Stimulated activated CD8-positive, alpha-beta memory T cell treated with anti-CD3 and anti-CD28 coated beads, Interleukin-2, amount 100 ng/mL, for 1 hour (primary cell): ENCODE measurements at places on chromosomes 6 and 20.

DNA sequence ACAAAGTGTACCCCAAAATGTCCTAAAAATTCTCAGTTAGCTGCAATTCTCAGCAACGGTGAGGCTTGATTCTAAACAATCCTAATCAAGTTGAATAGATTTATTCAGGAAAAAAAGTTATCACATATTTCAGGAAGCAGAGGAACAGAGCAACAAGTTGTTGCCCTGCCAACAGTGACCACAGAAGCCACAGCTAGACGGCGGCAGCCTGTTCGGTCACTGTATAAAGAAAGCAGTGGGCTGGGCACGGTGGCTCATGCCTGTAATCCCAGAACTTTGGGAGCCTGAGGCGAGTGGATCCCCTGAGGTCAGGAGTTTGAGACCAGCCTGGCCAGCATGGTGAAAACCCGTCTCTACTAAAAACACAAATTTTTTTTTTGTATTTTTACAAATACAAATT lies 171.2 kb upstream of the BMP5 start:
- no peak for DNase-seq

- no peak for DNase-seq
Observed at GRCh38 chr6:79544939-79545450, 7.8 kb upstream of the LCA5 start.

DNA sequence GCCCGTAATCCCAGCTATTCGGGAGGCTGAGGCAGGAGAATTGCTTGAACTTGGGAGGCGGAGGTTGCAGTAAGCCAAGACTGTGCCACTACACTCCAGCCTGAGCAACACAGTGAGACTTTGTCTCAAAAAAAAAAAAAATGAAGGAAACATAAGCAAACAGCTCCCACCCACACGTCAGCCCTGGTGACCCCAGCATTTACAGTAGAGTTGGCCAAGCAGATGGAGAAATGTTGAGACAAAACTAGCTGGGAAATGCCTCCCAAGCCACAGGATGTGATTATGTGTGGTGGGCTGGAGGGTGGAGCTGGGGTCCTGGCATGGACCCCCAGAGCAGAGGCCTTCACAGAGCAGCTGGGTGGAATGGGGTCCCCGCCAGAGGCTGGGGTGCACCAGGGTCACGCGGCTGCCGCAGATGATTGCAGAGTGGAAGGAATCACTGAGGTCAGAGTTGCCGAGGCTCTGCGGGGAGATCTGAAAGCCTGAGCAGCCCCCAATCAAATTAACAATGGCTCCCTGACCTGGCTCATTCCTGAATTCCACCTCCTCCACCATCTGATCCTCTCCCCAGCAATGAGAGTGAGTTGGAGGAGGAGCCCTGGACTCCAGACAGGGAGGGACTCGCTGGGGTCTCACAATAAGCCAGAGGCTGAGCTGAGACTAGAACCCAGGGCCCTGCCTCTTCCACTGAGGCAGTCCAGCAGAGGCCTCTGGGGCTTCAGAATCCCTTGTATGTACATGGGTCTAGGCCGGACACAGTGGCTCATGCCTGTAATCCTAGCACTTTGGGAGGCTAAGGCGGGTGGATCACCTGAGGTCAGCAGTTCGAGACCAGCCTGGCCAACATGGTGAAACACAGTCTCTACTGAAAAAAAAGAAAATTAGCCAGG lies 34.7 kb upstream of the TGM2 start:
- DNase-seq: no peak

DNA sequence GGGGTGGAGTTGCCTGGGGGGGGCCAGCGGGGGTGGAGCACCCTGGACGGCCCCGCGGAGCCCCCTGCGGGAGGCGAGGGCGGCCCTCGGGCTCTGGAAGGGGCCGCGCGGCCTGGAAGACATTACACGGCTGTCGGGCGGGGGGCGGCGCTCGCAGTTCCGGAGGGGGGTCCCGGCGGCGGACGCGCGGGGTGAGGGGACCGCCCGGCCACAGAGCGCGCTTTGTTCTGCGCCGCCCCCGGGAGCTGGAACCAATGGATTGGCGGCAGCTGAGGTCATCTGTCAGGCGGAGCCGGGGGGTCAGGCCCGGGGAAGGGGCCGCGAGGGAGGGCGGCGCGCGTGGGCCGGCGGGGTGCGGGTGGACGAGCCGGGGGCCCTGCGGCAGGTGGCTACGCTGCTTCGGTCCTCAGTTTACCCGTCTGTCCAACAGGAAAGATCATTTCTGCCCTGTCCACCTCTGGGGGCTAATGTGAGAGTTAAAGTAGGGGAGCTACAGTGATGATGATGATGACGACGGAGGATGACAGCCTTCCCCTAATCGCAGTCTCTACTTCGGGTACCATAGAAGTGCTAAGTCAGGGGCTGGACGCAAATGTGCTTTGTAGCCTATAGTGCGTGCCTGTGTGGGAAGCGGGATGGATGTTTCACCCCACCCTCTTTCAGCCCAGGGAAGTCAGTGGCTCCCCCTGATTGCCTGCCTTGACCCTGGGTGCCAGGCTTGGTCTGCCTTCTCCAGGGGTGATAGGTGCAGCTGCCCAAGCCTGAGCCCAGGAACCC lies 10.4 kb downstream of the SRXN1 start:
- no peak for DNase-seq

- no peak for DNase-seq
Observed at GRCh38 chr20:21575981-21576740, 62.3 kb upstream of the NKX2-2 start.

GRCh38 chr6:42279144-42279781 lies 61.6 kb upstream of the MRPS10 start:
- DNase-seq: no peak

- DNase-seq: no peak
Observed at GRCh38 chr6:125832391-125833117, 41.8 kb downstream of the NCOA7 start.

- DNase-seq: no peak
Observed at GRCh38 chr20:17895641-17896171, 72.9 kb downstream of the SNX5 start.

DNA sequence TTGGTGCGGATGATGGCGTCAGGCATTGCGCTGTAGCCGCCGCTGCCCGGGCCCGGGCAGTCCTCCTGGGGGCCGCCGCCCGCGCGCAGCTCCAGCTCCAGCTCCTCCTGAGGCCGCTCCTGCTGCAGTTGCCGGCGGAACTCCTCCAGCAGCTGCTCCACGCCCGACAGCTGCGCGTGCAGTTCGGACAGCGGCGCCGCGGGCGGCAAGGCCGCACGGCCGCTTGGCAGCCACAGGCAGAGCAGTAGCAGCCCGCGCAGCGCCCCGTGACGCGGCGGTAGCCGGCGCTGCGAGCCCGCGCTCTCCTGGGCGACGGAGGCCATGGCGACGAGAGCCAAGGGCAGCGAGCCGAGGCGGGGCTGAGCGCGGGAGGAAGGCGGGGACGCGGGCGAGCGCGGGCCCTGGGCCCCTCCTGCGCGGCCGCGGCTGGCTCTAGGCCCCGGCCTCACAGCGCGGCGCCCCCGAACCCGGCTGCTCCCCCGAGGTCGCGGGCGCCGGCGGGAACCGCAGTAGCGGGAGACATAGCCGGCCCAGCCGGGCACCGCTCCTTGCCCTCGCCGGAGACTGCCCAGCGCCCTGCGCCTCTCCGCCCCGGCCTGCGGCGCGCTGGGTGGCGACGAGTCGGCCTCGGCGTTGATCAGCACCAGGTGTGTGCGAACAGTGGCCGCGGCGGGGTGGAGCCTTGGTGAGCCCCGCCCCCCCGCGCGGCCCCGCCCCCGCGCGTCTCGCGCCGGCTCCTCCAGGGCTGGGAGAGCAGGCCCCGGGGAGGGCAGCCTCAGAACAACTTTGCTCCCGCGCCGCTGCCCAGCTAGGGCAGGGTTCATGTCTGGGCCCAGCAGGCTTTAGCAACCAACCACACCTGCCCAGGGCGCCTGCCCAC lies at the start of gene LRP11:
Gene LRP11 (minus strand): TSS at position 662 of the 880 bp plus-strand sequence. CDS start 339 bp downstream, at position 323.
- peak; percentile 58 for DNase-seq

- DNase-seq: no peak
Observed at GRCh38 chr6:127435626-127436220, 23.5 kb downstream of the KIAA0408 start.

DNA sequence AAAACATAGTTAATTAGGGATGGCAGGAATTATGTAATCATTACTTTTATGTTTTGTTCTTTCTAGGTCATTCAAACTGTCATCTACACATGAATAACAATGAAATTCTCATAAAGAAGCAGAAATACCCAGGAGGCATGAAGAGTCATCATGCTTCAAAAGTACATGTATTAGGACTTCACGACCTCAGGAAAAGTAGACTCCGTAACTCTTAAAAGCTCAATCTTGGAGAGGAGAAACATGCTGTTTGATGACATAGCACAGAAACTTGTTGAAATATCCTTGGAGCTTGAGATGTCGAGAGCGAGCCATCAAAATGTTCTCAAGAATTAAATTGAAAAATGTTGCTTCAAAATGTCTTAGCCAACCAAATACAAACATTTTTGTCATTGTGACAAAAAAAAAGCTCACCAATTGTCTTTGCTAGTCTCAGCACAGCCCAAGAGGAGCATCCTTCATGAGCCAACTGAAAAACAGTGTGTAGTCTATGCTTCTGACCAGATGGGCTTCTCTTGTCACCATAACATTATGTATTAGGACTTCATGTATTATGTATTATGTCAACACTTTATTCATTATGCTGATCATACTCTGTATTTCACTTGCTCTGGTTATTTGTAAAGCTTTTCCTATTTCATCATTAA lies 28.2 kb upstream of the ANKEF1 start:
- no peak for DNase-seq

GRCh38 chr20:54083459-54083858 lies 13.1 kb upstream of the BCAS1 start:
- no peak for DNase-seq

DNA sequence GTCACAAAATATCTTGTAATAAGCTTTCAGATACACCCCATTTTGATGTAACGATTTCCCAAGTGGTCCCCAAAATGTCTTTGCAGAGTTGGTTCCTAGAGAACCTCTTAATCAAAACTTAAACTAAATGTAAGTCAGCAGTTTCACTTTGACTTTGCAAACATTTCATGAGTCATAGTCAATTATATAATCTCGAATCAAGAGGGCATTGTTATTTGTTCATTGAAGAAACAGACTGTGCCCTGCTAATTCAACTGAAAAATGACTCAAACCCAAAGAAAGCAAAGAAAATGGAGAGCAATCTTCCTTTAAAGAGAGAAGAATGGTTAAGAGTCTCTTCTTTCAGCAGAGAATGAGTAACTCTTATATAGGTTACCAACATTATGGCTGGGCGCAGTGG lies 58.3 kb downstream of the IPCEF1 start:
- no peak for DNase-seq

GRCh38 chr6:93496548-93496947 lies 77.2 kb upstream of the EPHA7 start:
- no peak for DNase-seq

DNA sequence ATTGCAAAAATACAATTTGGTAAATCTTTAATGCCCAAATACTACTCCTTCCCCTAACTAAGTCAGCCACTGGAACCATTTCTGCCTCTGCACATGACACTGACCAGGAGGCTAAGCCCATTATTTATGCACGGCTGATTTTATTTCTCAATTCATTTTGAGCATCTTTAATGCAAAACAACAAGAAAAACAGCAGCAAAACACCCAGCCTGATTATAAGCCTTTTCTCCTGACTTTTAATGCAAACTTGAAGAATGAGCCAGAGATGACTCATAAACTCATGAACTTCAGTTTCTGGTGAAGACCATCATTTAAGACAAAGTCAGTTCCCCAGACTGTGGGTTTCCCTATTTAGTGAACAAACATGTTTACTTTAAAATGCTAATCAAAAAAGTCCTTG lies 51.6 kb downstream of the CYP24A1 start:
- DNase-seq: no peak

DNA sequence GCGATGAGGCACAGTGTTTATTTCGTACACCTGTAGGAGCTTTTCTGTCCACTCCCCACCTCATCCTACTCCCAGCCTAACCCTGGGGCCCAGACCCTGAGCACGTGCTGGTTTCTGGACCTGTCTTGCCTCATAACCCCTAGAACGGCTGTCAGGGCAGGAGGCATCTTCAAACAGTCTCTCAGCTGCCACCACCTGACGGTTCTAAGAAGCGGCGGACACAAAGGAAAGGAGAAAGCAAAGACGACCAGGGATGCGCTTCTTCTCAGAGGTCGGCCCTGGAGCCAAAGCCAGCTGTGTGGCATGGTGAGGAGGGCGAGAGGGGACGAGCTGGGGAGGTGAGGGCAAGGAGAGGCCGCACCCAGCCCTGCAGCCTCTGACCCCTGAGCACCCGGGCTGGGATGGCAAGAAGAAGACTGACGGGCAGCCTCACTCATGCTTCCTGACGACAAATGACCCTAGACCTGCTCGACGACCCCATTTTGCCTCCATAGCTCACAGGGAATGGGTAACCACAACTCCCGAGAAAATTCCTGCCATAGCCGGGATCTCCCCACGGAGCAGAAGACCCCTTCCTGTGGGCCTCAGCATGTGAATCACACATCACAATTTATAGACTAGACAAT lies 62.1 kb downstream of the WDR27 start:
- no peak for DNase-seq

GRCh38 chr6:121515630-121516265 lies 80.3 kb downstream of the GJA1 start:
- DNase-seq: no peak

DNA sequence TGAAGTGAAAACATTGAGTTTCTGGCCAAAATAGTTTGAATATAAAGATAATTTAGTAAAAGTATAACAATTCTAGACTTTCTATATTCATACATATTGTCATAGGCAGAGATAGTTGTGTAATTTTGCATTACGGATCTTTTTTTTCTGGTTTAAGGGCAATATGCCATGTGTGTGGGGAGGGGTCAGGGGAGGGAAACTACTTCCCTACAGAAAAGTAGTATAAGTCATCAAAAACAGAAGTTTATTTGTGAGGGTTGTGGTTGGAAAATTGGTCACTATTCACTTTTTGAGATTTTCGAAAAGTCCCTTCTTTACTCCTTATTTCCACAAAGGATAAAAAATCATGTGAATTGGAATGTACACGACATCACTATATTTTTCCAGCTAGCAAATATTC lies 288.2 kb upstream of the PREP start:
- no peak for DNase-seq

DNA sequence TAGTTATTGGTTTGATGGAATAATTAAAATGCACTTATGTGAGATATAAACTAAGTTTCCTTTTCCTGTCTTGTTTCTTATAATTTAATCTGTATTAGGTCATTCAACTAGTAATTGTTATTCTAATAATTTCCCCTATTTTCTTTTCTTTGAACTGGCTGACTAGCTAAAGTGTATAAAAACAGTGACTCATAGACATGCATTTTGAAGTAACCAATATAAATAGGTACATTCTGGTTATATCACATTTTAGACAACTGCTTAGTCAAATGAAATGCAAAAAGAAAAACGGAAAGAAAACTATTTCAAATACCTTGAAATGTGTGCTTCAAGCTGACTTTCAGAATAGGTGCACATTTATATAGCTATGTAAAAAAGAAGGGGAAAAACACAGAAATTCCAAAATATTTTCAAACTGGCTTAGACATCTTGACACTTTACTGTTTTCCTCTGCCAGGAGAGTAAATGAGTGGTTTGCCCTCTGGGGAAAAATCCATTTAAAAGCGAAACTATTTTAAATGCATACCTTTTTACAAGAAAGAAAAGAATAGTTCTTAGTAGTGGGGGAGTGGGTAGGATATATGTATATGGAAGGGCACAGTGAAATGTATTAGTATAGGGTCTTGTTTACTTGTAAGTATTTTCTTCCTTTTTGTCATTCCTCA lies 28.3 kb downstream of the KCNQ5 start:
- DNase-seq: no peak
